ENCODE measurements at places on chromosomes 1 and 21.

- no peak for DNase-seq
Observed at GRCh38 chr1:59601811-59602210, 212.9 kb upstream of the HOOK1 start.

DNA sequence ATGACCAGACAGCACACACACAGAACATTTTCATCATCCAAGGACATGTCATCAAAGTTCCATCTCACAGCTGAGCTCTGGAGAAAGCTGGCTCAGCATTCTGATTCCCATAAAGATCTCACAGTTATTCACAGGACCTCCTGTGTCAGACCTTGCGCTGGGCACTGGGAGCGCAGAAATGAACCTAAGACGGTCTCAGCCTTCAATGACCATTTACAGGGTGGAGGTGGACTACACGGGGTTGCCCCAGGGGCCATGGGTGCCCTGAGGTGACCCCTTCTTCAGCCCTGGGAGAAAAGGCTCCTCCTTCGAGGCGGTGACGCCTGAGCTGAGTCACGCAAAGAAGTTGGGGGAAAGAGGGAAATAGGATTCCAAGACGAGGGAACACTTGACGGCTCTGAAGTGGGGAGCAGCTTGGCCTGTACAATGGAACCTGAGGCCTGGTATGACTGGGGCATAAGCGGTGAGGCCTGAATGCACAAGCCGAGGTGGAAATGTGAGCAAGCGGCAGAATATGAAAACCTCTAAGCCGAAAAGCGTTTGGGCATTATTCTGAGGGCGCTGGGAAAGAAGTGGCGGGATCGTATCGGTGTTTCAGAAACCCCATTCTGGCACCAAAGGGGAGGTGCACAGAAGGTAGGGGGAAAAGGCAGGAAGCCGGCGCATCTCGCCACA lies 797 bp downstream of the CC2D1B start:
- DNase-seq, result no peak

- DNase-seq, result no peak
Observed at GRCh38 chr1:207128336-207128921, 24.4 kb downstream of the C4BPA start.

GRCh38 chr1:156898161-156898566 lies 4.6 kb downstream of the PEAR1 start:
- no peak for DNase-seq

DNA sequence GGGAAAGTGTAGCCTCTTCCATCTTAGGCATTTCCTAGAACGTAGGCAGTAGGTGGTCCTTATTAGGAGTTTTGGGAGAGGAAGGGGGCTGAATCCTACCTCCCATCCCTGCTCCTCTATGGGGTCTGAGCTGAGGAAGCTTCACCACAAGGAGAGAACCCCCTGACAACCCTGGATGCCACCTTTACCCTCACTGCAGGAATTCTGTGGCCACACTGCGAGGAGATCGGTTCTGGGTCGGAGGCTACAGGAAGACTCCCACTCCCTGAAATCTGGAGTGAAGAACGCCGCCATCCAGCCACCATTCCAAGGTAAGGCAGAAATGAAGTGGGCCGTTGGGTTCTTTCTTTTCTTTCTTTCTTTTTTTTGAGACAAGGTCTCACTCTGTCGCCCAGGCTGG lies 1.5 kb downstream of the MX1 start:
- DNase-seq, result no peak

DNA sequence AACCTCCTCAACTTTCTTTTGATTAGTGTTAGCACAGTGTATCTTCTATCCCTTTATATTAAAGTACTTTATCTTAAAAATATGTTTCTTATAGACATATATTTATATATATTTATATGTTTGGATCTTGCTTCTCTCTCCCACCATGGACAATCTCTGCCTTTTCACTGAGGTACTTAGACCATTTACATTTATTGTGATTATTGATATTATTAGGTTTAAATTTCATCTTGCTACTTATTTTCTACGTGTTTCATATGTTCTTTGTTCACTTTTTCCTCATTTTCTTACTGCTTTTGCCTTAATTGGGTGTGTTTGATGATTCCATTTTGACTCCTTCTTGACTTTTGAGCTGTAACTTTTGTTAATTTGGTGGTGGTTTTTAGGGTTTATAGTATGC lies 70.7 kb downstream of the POFUT2 start:
- no peak for DNase-seq

GRCh38 chr21:44456214-44456914 lies 1.1 kb downstream of the LRRC3 start:
- no peak for DNase-seq

GRCh38 chr1:19764848-19765247 lies 34.9 kb downstream of the TMCO4 start:
- no peak for DNase-seq

- no peak for DNase-seq
Observed at GRCh38 chr1:36116901-36117300, 8.1 kb downstream of the COL8A2 start.
